ENCODE measurements at places on chromosomes 6 and 20.

DNA sequence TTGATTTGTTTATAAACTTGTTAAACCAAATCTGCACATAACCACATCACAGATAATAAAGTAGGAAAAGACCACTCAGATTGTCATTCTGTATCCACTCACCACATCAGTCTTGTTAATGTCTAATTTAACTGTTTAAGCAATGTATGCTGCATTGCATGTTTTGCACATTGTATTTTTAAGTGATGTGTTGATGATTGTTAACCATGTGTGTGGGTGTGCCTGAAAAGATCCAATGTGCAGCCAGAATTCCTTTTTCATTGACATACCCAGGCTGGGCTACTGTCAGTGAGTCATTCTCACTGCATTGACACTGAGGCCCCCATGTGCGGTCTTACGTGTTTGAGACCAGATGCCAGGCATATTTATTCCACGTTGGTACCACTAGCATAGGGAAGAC is 167.3 kb downstream of the TRMT11 start:
- no peaks in the 10 kb centered on the region for H3K27me3 ChIP-seq
- peaks cover 2% of the 10 kb centered on the region for H3K4me1 ChIP-seq
- no peak overlapping the region for H3K27ac ChIP-seq
- H3K36me3 ChIP-seq: no peaks in the 10 kb centered on the region
- no peak for DNase-seq

- H3K27ac ChIP-seq: no peak overlapping the region
- no peak for DNase-seq
- no peaks in the 10 kb centered on the region for H3K4me1 ChIP-seq
Measured at GRCh38 chr6:123879749-123880148, 76.1 kb downstream of the NKAIN2 start.

- DNase-seq: no peak
- H3K27ac ChIP-seq: no peak overlapping the region
- peaks cover 9% of the 10 kb centered on the region for H3K27me3 ChIP-seq
- no peaks in the 10 kb centered on the region for H3K4me1 ChIP-seq
- H3K4me3 ChIP-seq: no peak overlapping the region
Measured at GRCh38 chr20:20297181-20297580, 70.7 kb upstream of the INSM1 start.

- peaks cover 53% of the 10 kb centered on the region for H3K27me3 ChIP-seq
- H3K36me3 ChIP-seq: no peaks in the 10 kb centered on the region
- H3K4me3 ChIP-seq: no peak overlapping the region
- H3K27ac ChIP-seq: no peak overlapping the region
Measured at GRCh38 chr6:17012421-17013225, 89.2 kb upstream of the STMND1 start.

DNA sequence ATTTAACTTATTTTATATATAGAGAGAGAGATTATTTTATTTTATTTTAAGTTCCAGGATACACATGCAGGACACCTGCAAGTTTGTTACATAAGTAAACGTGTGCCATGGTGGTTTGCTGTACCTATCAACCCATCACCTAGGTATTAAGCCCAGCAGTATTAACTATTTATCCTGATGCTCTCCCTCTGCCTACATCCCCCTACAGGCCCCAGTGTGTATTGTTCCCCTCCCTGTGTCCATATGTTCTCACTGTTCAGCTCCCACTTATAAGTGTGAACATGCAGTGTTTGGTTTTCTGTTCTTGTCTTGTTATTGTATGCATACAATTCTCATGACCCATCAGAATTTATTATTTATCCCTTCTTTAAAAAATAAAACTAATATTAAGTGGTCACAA is 34.6 kb downstream of the FKBP1C start:
- H3K27me3 ChIP-seq: no peaks in the 10 kb centered on the region
- no peaks in the 10 kb centered on the region for H3K36me3 ChIP-seq
- no peak overlapping the region for H3K27ac ChIP-seq
- H3K4me1 ChIP-seq: no peaks in the 10 kb centered on the region
- no peak for DNase-seq

DNA sequence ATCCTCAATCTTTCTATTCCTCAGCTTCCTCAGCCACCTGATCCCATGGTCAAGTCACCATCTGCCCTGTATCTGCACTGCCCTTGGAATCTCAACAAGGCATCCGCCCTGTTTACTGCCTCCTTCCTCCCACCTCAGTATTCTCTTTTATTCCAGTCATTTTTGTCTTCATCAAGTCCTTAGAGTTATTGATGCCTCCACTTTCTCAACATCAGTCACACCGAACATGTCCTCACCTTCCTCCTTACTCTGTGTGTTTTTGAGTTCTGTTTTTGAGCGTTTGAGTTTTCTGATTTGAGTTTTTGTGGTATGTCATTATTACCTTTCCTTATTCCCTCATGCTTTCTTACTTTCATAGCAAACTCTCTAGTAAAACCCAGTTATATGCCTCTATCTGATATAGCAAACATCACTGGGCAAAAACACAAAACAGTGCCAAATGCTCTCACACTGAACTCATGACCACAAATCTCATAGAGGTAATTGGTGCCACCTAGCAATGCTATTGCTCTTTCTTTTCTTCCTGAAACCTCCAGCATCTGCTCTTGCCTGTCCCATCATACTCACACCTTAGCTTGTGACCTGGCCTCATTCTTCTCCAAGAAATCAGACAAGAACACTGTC is 11.8 kb upstream of the GNRH2 start:
- H3K36me3 ChIP-seq: peaks cover 65% of the 10 kb centered on the region
- DNase-seq: no peak
- H3K4me1 ChIP-seq: no peaks in the 10 kb centered on the region
- H3K27me3 ChIP-seq: no peaks in the 10 kb centered on the region
- H3K27ac ChIP-seq: no peak overlapping the region

GRCh38 chr6:3372184-3372846 is 84.5 kb downstream of the SLC22A23 start:
- no peak overlapping the region for H3K27ac ChIP-seq
- no peak for DNase-seq
- no peaks in the 10 kb centered on the region for H3K36me3 ChIP-seq
- no peak overlapping the region for H3K4me3 ChIP-seq
